Activated T-helper 1 cell treated with anti-CD3 and anti-CD28 coated beads, Interleukin-2, amount 50 U/mL, for 16 hours (primary cell): ENCODE measurements at places on chromosomes 6 and 20.

- no peak for DNase-seq
Measured at GRCh38 chr20:10951216-10951615, 277.4 kb upstream of the JAG1 start.

- no peak for DNase-seq
Measured at GRCh38 chr20:4605166-4605565, 116.5 kb upstream of the PRND start.

DNA sequence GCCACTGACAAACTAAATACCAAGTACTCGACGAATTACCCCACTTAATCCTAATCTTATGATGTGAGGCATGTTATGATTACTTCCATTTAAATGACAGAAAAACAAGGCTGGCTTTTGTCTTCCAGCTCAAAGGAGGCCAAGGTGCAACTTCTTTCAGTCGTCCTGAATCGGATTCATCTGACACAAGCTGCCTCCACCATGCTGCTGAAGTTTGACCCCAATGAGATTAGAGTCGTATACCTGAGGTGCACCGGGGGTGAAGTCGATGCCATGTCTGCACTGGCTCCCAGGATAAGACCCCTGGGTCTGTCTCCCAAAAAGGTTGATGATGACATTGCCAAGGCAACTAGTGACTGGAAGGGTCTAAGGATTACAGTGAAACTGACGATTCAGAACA is 71.0 kb downstream of the CHD6 start:
- no peak for DNase-seq

GRCh38 chr20:25548613-25549086 is 36.7 kb downstream of the NINL start:
- no peak for DNase-seq

DNA sequence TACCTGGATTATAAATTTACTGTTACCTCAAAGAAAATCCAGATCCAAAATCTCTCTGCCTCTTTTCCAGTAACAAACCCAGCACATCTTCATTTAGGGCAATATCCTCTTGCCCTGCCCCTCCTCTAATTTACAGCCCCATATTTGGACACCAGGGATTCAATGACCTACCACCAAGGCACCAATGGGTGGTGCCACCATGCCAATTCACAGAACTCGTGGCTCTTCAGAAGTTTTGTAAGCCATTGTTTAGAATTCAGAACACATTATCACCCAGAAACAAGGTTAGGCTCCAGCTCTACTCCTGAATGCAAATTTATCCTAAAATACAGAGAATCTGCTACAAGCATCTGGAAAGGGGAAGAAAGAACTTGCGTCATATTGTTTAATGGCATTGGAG is 67.8 kb upstream of the SASH1 start:
- no peak for DNase-seq

GRCh38 chr6:30265594-30265993 is 52.4 kb upstream of the TRIM26 start:
- no peak for DNase-seq

GRCh38 chr20:2469991-2470422 is 582 bp downstream of the SNRPB start:
- DNase-seq = peak; percentile 24

DNA sequence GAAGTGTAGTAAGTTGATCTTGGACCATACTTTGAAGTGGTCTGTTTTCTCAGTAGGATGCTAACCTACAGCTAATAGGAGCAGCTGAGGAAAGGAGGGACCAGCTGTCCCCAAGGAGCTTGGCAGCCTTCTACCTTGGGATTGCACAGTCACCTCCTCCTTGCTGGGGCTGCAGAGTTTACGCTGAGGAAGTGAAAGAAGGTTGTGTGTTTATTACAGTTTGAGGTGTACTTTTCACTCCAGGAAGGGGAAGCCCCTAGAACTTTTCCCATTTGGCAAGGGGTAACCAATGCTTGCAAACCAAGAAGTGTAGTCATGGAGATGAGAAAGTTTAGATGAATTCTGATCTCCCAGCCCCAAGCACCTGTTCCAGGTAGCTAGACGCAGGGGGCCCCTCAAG is 58.8 kb downstream of the BMP6 start:
- DNase-seq = no peak

GRCh38 chr6:30172681-30173080 is 9.3 kb downstream of the TRIM15 start:
- no peak for DNase-seq

- DNase-seq = no peak
Measured at GRCh38 chr20:53141201-53142050, 169.3 kb downstream of the TSHZ2 start.

DNA sequence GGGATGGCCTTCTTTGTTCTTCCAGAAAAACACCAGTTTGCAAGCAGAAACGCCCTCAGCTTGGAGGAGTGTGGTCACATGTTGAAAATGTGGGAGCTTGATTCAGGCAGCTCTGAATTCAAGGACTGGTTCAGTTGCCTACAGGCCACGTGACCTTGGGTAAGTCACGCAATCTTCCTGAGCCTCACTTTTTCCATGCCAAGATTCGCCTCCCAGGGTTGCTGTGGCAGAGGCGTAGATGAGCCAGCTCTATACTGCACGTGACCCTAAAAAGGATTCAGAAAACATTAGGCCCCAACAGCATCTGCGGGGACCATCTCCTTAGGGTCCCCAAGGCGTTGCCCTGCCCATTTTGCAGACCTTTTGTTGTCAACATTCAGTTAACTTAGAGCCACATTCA is 112.0 kb upstream of the SNX9 start:
- DNase-seq = no peak

DNA sequence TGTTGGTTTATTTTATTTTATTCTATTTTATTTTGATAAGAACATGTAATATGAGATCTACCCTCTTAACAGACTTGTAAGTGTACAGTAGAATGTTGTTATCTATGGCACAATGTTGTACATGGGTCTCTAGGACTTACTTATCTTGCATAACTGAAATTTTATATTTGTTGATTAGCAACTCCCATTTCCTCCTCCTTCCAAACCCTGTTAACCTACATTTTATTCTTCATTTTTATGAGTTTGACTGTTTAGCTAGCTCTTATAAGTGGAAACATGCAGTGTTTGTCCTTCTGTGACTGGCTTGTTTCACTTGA is 37.9 kb upstream of the BCAS1 start:
- DNase-seq = no peak

- no peak for DNase-seq
Measured at GRCh38 chr20:13336308-13337089, 115.4 kb downstream of the ISM1 start.

GRCh38 chr6:63598049-63599036 is 26.1 kb downstream of the LOC128125822 start:
- DNase-seq = peak; percentile 41

DNA sequence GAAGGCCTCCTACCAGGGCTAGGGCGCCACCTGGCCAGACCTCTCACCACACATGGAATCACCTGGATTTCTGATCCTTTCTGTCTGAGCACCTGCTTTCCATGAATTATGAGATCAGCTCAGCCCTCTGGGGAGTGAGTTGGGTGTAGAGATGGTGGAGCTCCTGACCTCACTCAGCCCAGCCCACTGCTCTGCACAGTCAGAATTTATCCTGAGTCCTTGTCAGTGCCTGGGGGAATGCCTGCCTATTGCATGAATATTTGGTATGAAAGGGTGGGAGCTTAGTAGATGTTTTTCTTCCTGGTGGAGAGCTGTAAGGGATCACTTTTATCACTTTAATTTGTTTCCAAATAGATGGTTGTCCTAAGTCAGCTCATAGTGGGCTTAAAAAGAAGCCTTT is 47.5 kb downstream of the DTD1 start:
- no peak for DNase-seq

DNA sequence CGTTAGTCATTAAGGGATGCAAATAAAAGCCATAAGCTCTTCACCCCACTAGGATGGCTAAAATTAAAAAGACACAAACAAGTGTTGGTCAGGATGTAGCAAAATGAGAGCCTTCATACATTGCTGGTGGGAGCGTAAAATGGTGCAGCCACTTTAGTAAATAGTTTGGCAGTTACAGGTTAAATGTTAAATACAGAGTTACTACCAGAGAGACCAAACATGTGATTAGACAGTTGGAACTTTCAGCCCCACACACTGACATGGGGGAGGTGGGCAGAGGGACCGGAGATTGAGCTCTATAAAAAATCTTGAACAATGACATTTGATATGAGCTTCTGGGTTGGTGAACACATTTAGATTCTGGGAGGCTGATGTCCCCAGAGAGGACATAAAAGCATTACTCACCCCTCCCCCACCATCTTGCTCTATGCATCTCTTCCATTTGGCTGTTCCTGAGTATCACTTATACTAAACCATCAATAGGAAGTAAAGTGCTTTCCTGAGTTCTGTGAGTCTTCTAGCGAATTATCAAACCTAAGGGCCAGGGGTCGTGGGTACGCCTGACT is 20.4 kb upstream of the ZNF318 start:
- DNase-seq = no peak

DNA sequence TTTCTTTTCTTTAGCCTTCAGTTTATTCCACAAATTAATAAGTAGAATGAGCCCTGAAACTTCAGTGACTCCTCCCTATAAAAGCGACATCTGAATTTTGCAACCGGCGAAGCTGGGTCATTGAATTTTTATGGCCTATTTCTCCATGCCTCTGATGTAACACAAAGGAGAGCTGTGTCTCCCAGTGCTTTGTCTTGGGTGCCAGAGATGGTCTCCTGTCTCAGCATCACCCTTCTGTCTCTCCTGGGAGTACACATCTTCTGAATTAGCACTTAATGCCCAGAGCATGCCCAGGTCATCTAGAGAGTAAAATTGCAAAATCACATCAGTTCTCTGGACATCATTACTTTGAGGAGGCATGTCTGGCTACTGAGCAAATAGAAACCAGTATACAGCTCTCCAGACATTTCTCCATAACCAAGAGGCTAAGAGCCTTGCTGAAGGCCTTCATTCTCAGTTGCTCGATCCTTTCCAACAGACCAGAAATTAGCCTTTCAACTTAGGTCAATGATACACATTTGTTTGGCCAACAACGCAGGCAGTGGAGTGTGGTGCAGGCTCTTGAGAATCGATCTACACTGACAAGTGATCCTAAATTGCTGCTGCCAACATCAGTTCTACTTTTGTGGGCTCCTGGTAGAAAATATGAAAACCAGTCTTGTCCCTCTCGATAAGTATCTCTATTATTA is 176.0 kb upstream of the FOXQ1 start:
- DNase-seq = no peak

- no peak for DNase-seq
Measured at GRCh38 chr20:50003253-50003656, 20.5 kb downstream of the SNAI1 start.

DNA sequence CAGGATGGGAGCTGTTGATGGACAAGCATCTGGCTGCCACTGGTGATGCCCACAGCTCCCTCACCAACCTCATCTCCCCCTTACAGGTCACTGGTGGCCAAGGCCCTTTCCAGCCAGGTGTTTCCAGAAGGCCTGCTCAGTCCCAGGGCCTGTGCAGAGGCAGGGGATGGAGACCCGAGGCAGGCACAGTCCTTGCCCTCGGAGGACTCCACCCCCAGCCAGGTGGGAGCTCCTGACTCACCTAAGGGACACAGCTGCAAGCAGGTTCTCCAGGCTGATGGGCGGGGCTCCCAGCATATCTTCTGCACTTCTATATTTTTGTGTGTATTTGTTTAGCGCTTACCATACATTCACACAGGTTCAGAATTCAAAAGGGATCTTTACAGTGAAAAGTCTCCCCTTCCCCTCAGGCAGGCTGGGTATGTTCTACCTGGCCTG is 17.4 kb downstream of the PRPH2 start:
- DNase-seq = no peak
